ENCODE measurements at places on chromosomes 2 and 18. TPM values are rescaled to one million over a fixed set of nuclear protein-coding genes. Genes with fewer than 3 reads are reported as not detected.
A peak's percentile ranks its signal among the peaks of the same experiment; 100 is the strongest.

The SEPTIN2 gene
- total RNA-seq, result 451 TPM

- no peak for DNase-seq
Measured at GRCh38 chr2:38033646-38034045, 42.3 kb downstream of the CYP1B1 start.

DNA sequence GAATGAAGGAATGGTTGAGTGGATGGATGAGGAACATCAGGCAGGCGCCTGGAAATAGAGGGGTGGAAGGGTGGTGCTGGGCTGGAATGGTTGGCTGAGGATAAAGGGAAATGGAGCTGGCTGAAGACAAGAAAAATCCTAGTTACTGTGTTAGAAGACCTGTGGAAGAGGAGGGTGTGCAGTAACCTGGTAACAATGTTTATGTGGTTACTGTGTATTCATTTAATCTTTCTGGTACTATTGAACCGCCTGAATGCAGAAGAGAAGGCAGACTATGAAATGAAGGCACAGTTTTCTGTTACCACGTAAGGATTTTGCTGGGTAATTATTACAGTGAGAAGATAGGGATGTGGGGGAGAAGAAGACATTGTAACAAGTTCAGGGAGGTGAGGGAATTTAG, 110.3 kb upstream of the MGAT5 start:
- no peak for DNase-seq

DNA sequence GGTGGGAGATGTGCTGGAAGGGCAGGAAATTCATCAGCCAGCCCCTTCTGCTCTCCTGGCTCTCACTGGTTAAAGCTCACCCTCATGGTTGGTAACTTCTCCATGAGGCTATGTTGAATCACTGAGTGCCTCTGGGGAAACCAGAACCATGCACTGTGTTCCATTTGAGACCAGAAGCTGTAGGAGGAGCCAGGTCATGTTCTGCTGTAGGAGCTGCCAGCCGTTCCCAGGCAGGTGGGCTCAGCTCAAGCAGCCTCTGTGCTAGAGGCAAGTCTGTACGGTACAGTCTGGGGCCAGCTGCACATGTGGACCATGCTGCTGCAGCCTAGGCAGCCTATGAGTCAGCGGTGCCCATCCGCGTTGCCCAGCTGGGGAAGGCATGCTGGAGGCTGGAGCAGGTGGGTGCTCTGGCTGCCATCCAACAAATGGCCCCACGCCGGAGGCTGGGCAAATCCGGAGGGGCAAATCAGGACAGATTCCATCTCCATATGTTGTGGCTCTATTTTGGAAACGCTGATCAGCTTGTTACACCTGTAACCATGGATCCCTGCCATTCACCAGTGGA, 22.0 kb upstream of the KCNF1 start:
- DNase-seq, result peak; percentile 75

DNA sequence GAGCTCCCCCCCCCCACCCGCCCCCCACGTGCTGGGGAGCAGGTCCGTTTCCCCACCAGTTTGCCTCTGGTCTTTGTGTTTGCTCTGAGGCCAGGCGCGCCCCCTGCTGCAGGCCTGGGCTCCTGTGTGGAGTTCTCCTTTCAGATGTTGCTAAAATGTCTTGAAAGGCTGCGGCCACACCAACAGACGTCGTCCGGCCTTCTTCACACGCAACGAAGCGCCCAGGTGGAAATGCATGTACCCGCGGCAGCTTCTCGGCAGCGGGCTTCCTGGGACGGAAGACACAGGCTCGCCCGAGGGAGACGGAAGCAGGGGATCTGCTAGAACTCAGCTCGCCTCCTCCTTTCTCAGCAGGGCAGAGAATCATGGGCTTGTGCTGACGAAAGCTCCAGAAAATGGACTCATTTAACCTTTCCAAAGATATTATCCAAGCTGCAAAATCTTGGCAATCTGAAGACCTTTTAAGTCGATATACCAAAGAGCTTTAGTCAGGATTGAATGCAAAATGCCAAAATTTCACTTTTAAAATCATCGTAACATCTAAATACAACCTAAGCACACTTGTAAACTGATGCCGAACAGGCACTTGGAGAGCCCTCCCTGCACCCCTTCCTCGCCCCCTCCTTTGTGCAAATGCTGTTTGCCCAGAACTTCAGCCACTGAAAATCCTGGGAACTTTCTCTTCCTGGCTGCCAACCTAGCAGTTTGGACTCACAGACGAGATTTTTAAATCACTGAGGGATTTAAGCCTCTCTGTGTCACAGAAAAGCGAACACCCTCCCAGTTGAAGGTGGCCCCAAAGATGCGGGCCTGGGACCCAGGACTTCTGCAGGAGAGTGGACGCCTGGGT, 125.5 kb upstream of the ZNF516 start:
- peak; percentile 53 for DNase-seq

DNA sequence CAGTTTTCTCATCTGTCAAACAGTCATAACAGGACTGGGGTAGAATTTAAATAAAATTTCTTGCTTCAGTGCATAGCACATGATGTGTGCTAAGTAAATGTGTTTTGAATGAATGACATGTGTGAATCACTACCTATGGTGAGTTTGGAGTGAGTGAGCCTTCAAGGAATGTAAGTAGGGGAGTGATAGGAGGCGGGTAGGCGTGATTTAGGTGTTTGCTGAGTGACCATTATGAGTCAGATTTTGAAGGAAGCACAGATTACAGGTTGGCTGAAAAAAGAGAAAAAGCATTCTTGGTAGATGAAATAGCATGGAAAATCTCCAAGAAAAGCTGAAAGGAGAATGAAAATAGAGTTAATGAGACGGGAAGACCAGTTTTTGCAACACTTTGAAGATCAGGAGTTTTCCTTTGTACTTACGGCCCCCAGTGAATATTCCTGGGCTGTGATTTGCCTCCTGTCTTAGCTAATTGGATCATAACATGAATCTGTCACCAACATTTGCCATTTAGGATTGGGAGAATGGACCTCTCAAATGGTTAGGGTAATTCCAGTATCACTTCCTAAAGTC, 136.9 kb upstream of the GATA6 start:
- peak; percentile 84 for DNase-seq

GRCh38 chr2:24959761-24960160, 12.0 kb downstream of the DNAJC27 start:
- no peak for DNase-seq

The SNORC gene
- total RNA-seq, result 0.24 TPM

The CTLA4 gene
- not detected for total RNA-seq

The SERPINB2 gene
- 20.5 TPM for total RNA-seq

DNA sequence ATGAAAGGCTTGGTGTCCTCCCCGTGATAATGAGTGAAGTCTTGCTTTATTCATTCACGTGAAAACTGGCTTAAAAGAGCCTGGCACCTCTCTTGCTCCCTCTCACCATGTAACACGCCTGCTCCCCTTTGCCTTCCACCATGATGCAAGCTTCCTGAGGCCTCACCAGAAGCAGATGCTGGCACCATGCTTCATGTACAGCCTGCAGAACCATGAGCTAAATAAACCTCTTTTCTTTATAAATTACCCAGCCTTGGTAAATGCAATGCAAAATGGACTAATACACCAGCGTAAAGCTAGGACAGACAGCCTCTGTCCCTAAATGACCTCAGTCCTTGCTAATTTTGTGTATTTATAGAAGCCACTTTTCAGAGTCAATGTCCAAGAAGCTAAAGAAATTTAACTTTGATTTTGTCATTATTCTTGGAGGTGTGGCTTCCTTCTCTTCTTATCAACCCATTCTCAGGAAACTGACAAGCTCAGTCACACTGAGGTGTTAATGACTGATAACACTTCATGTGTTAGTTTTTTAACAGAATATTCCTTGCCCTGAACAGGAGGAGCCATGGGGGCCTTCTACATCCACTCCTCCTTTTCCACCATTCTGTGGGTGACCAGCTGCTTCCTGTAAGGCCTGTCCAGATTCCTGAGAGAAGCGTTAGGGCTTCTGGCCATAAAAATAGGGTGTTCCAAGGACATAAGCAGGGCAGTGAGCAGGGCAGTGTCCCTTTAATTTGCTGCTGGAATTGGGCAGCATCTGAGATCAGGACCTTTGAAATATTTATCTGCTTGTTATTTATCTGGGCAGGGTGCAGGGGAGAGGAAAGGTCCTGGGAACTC, 38.0 kb upstream of the EPAS1 start:
- no peak for DNase-seq

DNA sequence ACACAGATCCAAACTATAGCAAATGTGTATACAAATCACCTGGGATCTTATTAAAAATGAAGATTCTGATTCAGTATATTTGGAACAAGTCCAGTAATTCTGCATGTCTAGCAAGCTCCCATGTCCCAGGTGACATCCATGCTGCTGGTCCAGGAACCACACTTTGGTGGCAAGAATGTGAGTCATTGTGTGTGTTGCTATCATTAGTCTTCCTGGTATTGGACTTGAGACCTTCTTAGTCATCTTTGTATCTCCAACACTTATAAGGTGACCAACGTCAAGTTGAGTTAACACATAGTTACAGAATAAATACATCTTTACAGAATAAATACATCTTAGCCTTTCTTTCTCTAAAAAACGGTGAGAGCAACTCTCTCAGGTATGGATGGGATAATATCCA, 107.9 kb upstream of the NDUFV2 start:
- DNase-seq, result peak; percentile 42

- no peak for DNase-seq
Measured at GRCh38 chr18:24613896-24614640, 153.6 kb downstream of the HRH4 start.

GRCh38 chr2:115763601-115764000, 1321.2 kb downstream of the DPP10 start:
- DNase-seq, result no peak

The SETBP1 gene
- 5.5 TPM for total RNA-seq

The MARCHF7 gene
- 134 TPM for total RNA-seq

The PXDN gene
- 272 TPM for total RNA-seq

GRCh38 chr2:102181376-102181775, 5.4 kb upstream of the IL1RL2 start:
- DNase-seq, result no peak

The GAREM2 gene
- total RNA-seq, result 0.88 TPM

The KIAA2012 gene
- not detected for total RNA-seq

DNA sequence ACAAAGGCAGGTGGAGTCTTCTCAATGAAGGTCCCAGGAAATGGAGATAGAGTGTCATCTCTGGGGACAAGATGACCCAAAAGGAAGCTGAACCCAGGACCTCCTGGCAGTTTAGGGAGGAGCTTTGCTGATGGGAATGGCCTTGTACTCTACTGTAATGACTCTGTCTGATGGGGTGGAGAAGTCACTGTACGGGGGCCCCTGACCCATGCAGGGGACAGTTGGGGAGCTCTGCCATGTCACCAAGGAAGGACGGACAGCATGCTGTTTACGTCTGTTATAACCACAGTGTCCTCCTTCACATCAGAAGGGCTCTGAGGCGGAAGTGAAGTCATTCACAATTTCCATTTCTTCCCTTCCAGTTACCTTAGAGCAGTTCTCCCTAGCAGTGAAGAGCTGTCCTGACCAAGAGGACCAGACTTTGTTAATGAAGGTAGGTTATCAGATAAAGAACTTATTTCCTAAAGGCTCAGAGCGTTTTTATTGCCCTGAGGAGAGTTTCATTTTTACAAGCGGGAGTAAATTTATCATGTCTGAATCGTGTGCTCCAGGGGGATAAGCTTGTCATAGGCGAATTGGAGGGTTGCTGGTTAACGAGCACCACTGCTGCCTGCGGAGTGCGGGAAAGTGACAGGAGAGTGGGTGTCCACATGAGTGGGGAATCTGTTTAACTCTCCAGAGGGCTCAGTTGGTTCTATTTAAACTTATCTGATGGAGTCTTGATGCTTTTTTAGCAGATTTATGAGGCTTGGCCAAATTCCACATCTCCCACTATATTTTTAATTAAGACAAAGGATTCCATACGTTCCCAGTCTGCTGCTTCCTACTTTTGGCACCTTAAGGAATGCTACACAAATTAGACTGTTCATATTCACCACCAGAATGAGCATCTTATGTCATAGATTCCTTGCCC, 71.6 kb upstream of the BCL2L11 start:
- no peak for DNase-seq

The LRRFIP1 gene
- 48.1 TPM for total RNA-seq

- DNase-seq, result no peak
Measured at GRCh38 chr2:56918790-56919189, 735.0 kb downstream of the CCDC85A start.

GRCh38 chr2:106642679-106643078, 155.5 kb downstream of the CD8B2 start:
- no peak for DNase-seq

The SOX11 gene
- under 0.01 TPM for total RNA-seq

DNA sequence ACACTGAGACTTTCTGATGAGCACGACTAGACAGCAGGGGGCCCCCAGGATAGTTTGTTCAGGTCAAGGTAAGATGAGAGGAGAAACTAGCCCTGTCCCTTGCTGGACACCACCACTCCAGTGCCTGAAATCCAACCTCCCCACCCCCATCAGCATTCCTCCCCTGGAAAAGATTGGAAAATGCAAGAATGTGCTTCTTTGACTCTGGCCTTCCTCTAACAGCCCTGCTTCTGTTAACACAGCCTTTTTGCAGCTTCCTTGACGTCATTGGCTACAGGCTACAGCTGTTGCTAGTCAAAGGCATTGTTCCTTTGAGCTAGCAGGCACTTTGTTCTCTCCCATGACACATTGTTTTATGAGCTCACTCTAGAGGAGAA, 20.1 kb upstream of the LTBP1 start:
- DNase-seq, result peak; percentile 28

The OSBPL6 gene
- 10.7 TPM for total RNA-seq

GRCh38 chr2:61926531-61927477, 21.3 kb downstream of the COMMD1 start:
- no peak for DNase-seq

The CCDC68 gene
- total RNA-seq, result 0.29 TPM

The NT5DC4 gene
- total RNA-seq, result not detected

GRCh38 chr18:13613591-13614501, 112.5 kb downstream of the FAM210A start:
- no peak for DNase-seq

The ZNF516 gene
- total RNA-seq, result 4.1 TPM

DNA sequence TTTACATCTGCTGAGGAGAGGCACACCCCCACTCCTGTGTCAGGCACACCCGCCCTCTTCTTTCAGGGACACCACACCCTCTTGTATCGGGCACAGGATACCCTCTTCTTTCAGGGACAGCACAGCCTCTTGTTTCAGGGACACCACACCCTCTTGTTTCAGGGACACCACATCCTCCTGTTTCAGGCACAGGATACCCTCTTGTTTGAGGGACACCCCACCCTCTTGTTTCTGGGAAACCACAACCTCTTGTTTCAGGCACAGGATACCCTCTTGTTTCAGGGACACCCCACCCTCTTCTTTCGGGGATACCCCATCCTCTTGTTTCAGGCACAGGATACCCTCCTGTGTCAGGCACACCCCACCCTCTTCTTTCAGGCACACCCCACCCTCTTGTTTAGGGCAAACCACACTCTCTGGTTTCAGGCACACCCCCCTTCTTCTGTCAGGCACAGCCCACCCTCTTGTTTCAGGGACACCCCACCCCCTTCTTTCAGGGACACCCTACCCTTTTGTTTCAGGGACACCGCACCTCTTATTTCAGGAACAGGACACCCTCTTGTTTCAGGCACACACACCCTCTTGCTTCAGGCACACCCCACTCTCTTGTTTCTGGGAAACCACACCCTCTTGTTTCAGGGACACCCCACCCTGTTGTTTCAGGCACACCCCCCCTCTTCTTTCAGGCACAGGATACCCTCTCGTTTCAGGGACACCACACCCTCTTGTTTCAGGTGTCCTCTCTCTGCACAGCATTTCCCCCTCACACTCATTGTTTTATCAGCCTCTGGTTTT, 96.2 kb downstream of the TPO start:
- DNase-seq, result no peak

All from RPMI7951 (cell line).